Activated T-helper 1 cell treated with anti-CD3 and anti-CD28 coated beads, Interleukin-2, amount 50 U/mL, for 16 hours (primary cell): ENCODE measurements at places on chromosomes 4 and X.

GRCh38 chrX:5775846-5776430, 452.7 kb downstream of the NLGN4X start:
- DNase-seq = no peak

GRCh38 chrX:43446752-43447151, 209.3 kb upstream of the MAOA start:
- DNase-seq = no peak

DNA sequence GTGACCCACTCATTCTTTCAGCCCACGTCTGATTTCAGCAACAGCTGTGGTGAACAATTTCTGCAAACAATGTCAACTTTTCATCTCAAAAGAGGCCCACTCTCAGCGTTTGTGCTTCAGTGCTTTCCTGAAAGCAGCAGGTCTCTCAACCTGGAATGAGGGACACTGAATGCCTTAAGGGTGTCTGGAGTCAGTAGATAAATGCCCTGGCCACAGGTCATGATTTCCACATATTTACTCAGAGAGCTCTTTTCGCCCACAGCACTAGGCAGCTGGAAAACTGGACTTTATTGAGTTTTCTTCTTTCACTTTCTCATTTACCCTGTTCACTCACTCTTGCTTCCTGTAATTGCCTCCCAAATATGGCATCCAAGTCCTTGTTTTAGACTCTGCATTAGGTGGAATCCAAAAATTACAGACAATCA, 52.8 kb downstream of the NPFFR2 start:
- no peak for DNase-seq

DNA sequence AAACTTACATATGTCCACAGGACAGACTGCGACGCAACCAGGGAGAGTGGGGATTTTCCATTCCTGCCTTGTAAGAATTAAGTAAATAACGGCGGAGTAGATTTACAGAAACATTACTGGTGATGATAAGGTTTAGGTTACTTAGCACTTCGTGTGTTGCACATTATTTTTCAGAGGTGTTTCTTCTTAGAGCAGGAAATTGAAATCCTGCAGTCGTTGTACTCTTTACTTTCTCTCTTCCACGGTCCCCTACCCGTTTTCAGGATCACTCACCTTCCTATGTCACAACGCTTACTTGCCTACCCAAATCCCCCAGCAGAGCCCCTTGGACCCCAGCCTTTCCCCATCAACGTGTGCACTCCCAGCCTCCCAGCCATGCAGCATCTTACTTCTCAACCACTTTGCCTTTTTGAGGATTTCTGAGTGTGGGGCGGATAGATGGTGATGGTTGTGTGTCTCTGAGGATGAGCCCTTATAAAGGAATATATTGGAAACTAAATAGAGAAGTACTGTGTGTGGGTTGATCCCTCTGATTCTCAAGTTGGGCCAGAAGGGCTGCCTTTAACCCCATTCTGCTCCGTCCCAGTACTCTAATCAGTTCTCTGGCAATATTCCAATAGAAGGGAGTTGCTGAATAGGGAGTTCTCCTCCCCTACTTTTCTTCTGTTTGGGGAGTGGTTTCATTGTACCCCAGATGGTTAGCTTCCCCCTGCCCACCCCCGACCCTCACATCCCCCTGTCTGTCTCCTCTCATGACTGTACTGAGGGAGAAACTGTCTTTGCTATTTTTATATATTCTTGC, 1.6 kb downstream of the MID2 start:
- no peak for DNase-seq

DNA sequence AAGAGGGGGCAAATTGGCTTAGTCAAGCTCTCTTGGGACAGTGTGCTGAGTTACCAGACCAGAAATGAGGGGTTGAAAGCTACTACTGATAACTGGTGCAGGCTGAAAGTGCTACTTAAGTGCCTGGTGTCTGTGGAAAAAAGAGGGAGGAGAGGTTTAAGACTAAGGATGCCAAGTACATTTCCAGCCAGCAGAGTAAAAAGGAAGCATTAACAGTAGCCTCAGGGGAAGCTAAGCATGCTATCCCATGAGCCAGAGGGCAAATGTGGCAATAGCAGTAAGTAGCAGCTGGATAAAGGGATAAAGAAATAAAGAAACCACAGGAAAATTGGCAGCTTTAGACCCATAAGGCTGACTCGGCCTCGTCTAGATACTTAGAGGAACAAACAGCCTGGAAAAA, 196.3 kb upstream of the MAB21L2 start:
- DNase-seq = no peak

DNA sequence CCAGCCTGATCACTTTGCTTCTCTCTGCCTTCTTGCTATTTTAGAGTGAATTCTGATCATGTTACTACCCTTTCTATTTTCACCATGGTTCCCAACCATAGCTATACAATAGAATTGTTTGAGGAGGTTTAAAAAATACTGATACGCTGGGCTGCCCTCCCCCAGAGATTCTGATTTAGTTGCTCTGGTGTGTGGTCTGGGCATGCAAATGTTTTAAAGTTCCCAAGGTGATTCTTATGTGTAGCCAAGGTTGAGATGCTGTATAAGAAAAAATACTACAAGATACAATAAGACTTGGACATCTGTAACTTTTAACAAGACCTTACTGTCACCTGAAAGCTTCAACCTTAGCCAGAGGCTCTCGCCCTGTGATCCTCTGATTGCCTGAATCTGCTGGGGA, 22.2 kb upstream of the INTS6L start:
- no peak for DNase-seq

DNA sequence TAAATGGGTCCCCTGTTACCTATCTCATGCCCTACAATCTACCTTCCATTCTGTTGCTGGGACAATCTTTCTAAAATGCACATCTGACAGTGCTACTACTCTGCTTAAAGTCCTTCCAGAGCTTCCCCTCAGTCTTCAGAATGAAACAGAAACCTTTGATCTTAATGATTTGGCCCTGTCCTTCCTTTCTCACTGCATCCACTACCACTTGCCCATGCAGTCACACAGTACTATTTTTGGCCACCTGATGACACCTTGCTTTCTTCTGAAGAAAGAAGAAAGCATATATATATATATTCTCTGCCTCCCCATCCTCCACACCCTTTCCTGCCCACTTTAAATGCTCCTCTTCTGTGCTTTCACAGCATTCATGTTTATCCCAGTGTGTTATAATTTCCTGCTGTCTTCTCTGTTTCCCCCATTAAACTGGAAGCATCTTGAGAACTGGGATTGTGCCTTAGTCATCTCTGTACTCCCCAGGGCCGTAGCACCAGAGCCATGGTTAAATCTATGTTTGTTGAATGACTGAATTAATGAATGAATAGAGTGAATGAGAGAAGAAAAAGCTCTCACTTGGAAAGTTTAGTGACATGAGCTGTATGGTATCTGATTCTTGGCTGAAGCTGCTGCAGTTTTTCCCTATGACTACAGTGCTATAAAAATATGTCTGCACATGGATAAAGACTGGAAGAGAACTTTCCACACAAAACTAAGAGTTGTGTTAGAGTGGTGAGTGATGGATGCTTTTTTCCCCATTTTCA, 56.2 kb downstream of the RTL9 start:
- no peak for DNase-seq

DNA sequence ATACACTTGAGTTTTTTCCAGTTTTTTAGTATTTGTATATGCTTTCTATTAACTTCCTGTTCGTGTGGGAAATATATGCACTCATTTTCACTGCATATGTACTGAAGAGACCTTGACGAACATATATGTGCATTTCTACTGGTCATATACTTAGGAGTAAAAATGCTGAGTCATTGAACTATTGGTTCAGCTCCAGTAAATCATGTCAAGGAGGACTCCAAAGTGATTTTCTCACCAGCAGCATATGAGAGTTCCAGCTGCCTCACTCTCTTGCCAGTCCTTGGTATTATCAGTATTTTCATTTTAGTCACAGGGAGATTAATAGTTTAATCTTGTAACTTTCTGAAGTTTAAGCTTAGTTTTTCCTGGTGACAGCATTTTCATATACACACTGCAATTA, 2750.2 kb downstream of the ARAP2 start:
- no peak for DNase-seq

GRCh38 chrX:148284056-148284455, 216.4 kb upstream of the AFF2 start:
- DNase-seq = no peak

DNA sequence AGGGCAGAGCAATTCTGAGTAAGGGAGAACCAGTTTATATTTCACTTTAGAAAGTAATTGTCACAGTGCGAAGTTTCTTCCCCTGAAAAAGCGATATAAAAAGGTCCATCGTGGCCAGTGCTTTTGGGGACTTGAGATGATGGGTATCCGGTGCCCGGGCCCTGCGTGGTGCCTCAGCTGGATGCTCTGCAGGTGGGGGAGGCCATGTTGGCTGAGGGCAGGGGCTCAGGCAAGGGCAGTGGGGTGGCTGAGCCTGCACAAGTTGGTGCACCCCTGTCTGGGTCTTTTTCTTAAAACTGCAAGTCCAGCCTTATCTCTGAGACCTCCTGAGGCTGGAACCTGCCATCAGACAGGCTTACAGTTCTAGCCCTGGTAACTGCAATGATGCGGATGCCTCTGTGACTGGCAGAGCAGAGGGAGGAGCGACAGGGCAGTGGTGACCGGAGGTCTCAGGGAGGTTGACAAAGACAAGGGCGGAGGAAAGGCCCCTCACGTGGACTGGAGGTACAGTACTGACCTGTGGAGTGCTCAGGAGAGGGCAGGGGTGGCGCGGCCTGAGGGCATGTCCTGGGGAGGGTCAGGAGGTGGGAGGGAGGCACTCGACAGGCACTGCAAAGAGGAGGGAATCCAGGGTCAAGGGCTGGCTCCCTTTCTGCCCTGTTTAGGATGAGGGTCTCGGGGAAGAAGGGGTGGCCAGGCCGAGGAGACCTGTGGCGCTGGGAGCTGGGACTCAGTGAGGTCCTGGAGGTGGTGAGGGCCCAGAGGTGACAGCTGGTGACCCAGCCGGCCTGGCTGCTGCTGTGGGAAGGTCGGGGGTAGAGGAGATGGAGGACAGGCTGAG, 1.8 kb downstream of the RGS12 start:
- no peak for DNase-seq

- DNase-seq = no peak
Measured at GRCh38 chr4:151537687-151538086, 128.7 kb downstream of the FHIP1A start.

DNA sequence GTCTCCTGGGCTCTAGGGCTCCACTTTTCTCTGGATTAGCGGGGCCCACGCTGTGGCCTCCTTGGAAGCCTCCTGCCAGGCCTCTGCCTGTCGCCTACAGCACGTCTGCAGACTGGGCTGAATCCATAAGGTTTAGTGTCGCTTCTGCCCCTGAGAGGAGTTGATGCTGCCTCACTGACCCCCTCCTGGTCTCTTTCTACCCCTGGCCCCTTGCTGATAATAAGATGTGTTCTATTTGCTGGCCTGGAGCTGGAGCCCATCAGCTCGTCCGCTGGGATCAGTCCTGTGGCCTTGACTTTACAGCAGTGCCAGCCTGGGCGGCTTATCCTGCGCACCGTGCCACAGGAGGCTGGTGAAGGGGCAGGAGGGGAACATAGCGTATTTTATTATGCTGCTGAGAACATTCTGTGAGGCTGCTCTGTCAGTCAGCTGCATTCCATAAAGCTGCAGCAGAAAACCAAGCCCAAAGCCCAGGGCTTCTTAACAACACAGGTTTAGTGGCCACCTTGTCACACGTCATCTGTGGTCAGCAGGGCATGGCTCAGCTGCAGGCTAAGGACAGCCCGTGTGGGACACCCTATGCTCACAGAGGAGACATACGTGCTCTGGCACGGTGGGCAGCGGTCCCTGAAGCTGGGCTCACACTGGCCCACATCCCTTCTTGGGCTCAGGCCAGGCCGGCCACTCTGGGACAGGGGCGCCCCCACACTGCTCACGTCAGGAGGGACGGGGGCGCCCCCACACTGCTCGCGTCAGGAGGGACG, 29.3 kb upstream of the HGFAC start:
- DNase-seq = no peak

DNA sequence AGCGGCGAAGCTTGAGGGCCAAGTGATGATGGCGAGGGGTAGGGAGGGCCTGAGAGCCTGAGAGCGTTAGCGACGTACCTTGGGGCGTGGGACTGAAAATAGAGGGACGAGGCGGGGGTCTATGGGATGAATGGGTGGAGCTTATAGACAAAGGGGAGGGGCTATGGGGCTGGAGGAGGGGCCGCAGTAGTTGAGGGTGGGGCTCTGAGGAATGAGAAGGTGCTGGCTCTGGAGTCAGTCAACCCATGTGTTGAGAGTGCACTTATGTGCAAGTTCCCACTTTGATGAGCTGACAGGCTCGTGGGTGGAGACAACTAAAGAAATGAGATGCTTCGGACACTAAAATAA, 488 bp downstream of the TBC1D25 start:
- peak; percentile 26 for DNase-seq

DNA sequence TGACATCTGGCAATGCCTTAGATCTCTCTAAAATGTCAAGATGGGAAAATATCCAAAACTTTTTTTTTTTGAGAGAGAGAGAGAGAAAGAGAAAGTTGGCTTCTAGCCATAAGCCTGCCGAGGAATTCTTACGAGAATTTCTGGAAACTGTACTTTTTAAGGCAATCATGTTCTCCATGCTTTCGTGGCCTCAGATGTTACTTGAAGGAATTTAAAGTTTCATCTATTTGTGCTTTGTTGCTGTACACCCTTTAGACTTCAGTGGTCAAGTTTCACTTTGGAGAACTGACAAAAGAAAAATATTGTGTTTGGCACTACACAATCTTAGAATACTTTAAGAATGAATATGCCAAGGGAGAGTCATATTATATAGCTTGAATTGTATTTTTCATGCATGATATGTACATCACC, 53.9 kb downstream of the FAT4 start:
- DNase-seq = no peak

DNA sequence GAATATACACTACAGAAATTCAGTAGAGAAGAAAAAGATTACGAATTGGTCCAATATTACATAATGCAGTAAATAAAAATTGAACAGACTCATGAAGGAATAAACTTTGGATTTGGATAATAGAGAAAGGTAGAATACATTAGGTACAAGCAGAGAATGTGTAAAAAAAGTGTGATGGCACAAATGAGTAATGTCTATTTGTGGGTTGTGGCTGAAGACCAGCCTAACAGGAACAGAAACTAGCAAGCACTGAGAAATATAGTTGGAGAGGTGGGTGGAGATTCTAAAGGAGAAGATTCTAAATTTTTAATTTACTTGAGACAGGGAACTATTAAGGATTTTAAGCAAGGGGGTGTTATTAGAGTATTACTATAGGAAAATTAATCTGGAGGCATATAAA, 15.2 kb upstream of the CLOCK start:
- DNase-seq = no peak

GRCh38 chrX:49071877-49072711, 1.7 kb downstream of the PRAF2 start:
- DNase-seq = no peak

DNA sequence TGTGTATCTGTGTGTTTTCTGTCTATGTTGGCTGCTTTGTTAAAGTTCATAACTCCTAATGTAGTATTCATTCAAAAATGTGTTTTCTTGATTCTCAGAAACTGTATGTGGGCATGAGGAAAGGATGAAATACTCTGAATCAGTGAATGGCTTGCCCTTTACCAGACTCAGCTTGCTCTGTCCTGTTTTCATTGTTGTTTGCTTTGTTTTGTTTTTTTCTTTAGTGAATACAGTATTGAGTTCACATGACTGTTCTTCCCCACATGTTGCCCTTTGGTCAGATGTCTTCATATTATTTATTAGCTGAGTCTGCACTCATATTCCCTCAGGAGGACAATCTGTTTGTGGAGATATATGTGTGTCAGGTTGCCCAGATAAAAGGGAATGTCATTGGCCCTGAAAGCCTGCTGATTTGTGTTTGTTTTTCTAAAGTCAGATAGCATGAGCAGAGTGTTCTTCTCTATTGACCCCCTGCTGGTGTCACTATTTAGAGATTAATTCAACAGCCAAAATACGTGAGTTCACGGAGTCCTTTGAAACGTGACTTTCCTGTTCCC, 1184.4 kb downstream of the RPA4 start:
- DNase-seq = no peak
